ENCODE measurements at places on chromosomes 12 and 14.

DNA sequence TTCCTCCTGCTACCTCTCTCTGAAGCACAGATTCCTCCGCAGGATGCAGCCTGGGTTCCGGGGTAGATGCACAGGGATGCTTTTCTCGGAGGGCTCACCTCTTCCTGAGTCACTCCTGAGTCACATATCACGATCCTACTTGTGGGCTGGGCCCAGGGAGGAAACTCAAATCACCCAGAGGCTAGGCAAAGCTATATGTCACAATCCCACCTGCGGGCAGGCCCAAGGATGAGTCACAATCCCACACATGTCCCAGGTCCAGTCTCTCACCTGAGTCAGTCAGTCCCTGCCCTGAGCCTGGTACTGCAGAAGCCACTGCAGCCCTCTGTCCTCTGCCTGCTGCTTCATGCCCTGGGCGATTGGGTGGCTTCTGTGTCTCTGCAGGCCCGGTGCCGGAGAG, 149.0 kb upstream of the GSC start:
- no peak for DNase-seq

GRCh38 chr12:93706824-93707223, 29.6 kb downstream of the CRADD start:
- no peak for DNase-seq

DNA sequence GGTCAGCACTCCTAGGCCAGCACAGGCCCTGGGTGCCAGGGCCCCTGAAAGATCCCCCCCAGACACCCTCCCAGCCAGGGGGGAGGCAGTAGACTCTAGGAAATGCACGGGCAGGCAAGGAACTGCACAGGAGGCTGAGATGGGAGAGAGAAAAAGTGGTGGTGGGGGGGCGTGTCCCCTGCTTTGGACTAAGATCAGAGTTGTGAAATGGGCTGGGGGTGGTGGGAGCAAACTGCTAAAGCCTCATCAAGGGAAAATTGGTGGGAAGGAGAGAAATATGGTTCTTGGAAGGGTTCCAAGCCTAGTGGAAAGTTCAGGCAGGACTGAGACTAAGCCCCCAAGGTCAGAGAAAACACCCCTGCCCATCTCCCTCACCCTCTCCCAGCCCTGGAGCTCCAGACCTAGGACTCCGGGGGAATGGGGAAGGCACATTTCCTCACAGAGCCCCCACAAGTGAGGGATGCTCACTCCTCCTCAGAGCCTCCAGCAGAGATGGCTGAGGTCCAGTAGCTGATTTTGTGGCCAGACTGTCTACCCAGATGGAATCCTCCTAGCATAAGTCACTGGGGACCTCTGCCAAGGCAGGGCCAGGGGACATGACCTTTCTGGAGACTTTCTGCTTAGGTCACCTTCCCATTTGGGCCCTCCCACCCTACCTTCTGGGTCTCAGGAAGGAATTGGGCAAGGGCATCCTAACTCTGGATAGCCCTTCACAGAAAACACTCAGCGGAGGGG, 29.8 kb downstream of the FIGNL2 start:
- no peak for DNase-seq

GRCh38 chr14:73785834-73786635, 65.6 kb upstream of the PTGR2 start:
- peak; percentile 83 for DNase-seq

- DNase-seq: peak; percentile 57
Observed at GRCh38 chr12:62466018-62466593, 520 bp upstream of the MON2 start.

GRCh38 chr14:24113801-24114531, 611 bp upstream of the DCAF11 start:
- peak; percentile 90 for DNase-seq

DNA sequence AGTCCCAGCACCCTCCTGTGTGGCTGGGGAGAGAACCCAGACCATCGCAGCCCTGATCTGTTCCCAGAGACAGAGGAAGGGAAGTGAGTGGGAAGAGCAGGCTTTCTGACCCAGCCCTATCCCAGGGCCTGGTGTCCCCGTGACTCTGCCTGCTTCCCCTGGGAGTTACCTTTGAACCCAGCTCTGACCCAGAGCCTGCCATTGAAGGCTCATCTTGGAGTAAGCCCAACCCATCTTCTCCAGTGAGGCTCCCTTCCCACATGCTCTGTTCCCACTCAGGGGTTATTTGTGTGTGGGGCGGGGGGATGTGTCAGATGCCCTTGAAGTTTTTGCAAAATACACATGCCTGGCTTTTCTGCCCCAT, 6.0 kb downstream of the TMEM63C start:
- no peak for DNase-seq

- DNase-seq: peak; percentile 70
Observed at GRCh38 chr12:4268329-4269181, 5.0 kb upstream of the CCND2 start.

DNA sequence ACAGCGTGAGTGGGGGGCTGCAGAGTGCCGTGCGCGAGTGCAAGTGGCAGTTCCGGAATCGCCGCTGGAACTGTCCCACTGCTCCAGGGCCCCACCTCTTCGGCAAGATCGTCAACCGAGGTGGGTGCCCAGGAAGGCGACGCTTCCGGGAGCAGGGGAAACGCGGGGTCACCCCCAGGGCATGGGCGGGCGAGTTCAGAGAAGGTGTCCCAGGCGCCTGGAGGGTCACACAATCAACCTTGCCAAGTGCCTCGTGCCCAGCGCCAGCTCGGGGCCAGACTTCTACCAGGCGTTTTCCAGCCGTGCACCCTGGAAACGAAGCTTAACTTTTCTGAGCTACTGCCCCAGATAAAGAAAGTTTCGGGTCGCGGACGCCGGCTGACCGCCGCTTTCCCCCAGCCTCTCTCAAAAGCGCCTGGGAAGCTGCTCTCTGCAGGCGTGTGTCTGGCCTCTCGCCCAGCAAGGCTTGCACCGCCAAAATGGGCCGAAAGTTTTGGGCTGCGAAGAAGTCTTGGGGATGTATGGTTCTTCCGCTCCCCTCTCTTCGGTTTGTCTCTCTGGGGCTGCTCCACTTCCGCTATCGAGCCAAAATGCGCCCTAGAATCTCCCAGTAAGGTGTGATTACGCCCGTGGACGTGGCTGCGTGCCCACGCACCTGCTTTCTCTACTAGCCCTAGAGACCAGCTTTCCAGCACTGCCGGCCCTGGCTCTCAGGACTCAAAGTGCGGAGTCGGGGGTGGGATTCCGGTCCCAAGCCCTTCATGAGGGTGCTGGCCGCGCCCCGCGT, 1.7 kb downstream of the WNT1 start:
- DNase-seq: peak; percentile 71

- no peak for DNase-seq
Observed at GRCh38 chr14:21711360-21711961, 37.8 kb upstream of the OR4E1 start.

DNA sequence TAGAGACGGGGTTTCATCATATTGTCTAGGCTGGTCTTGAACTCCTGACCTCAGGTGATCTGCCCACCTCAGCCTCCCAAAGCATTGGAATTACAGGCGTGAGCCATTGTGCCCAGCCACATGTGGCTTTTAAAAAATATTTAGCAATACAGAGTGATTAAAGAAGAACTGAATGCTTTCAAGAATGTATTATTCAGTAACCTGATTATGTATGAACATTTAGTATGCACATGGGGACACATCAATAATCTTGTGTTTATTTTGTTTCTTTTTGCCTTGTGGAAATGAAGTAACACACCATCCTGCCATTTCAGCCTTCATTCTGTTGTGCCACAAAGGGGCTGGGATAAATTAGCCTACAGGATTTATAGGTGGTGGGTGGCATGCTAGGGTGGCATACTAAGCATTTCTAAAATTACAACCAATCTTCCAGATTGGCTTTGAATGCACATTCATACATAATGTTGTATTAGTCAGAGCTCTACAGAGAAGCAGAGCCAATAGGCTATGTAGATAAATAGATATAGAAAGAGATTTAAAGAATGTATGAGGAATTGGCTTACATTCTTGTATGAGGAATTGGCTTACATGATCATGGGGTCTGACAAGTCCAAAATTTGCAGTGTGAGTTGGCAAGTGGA, 25.5 kb upstream of the TXNRD1 start:
- no peak for DNase-seq

DNA sequence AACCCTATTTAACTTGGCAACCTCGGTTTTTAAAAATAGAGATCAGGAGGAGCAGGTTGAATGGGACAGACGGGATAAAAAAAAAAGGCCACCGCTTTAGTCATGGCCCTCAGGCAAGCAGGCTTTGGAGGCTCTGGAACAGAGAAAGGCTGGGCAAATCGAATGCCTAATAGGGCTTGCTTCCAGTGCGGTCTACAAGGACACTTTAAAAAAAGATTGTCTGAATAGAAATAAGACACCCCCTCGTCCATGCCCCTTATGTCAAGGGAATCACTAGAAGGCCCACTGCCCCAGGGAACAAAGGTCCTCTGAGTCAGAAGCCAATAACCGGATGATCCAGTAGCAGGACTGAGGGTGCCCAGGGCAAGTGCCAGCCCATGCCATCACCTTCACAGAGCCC, 265.8 kb downstream of the CPNE8 start:
- DNase-seq: no peak

DNA sequence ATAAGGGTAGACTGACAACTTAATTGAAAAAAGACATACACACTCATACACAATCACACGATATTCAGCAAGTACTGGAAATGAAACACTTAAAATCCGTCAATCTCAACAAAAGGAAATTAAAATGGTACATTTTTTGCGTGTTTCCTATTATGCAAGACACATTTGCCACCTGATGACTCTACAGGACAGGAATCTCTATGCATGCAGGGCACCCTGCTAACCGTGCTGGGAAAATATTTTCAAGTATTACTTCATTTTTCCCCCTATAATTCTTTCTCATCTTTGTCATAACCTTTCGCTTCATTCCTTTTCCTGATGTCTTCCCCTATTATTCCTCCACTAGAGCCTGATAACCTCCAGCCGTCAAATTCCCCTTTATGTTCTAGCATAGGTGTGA, 150.2 kb downstream of the TMEM132D start:
- DNase-seq: no peak

DNA sequence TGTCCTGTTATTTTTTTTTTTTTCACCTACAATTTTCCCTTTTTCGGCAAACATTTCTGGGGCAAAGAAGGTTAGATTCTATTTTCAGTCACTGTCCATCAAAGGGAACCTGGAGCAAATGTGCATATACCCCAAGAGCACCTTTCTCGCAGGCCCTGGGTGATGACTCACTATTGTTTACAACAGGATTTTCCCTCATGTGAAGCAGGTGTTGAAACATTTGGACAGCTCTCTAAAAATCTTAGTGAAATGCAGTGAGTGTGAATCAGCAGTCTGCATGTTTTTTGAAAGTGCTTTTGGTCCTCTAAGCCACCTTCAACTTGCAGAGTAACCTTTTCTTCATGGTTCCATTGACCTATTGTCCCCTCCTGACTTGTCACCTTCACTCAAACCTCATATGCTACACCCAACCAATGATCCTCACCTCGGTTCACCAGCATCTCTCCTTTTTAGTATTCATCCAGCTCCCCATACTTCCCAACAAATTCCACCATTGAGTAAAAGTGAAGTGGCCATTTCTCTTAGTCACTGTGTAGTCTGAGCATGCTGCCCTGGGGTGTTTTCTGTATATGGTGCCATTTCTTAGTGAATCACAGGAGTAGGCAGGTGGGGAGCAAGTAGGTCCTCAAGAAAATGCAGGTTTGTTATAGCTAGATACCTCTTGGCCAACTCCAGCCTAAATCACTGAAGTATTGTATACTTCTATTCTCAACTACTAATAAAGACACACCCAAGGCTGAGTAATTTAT, 260.2 kb downstream of the BMP4 start:
- DNase-seq: no peak

- peak; percentile 83 for DNase-seq
Observed at GRCh38 chr14:93977790-93978581, 1.6 kb upstream of the ASB2 start.

GRCh38 chr12:26760657-26761293, 72.2 kb downstream of the ITPR2 start:
- DNase-seq: no peak

GRCh38 chr14:67429510-67430205, 17.7 kb upstream of the PLEK2 start:
- DNase-seq: no peak

- DNase-seq: no peak
Observed at GRCh38 chr12:100567945-100568344, 5.5 kb upstream of the GAS2L3 start.

DNA sequence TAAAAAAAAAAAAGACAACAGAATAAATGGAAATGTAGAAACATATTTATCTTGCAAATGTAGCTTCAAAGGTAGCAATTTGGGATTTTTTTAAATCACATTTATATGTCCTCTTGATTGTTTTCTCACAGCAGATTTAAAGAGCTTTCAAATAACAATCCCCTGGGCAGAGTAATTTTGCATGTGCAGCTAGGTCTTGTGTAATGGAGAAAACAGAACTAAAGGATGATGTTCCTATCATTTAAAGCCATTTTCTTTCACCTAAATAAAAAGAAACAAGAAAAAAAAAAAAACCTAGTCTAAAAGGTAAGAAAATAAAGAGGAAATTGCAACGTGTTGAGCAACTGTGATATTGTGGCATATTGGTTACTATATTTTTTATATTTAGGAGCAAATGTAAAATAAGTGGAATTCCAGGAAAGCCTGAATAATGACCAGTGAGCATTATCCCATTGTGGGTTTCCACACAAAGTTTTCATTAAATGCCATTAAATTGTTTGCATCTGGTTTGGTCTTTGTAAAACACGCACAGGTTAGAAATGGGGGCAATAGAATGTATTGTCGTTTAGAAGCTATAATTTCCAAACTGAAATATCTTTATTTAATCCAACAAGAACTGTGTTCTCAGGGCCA, 215.6 kb downstream of the SLC6A15 start:
- no peak for DNase-seq

DNA sequence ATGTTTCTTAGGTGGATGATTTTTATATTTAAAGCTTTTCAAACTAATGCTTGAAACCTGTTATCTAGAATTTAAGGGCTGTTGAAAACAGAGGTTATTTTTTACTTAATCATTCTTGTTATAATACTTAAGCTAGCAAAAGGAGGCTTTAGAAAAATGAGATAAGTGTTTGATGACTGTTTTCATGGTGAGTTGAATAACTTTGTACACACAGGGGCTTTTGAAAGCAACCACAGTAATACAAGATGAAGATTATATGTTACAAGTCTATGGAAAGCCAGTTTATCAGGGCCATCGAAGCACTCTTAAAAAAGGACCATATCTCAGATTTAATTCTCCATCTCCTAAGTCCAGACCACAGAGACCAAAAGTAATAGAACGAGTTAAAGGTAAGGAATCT, 33.3 kb downstream of the KIAA0586 start:
- DNase-seq: no peak

DNA sequence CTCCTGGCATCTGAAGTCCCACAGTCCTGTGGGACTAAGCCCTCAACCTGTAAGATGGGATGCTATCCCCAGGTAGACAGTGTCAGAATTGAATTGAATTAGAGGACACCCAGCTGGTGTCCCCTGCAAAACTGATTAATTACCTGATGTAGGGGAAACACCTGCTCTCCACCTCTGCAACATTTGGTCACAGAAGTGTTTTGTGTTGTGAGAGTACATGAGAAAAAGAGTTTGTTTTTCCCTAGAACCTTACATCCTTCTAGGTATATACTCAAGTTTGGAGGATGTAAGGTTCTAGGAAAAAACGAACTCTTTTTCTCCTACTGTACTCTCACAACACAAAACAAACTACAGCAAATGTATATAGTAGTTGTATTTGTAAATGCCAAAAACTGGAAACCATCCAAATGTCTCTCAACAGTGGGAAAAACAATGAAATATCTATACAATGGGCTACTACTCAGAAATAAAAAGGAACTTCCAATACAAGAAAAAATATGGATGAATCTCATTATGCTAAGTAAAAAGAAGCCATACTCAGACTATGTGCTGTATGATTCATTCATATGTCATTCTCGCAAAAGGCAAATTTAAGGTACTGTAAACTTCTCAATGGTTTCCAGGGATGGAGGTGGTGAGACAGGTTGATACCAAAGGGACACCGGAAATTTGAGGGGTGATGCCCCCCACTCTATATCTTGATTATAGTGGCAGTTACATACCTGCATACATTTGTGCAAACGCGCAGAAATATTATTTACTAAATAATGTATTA, 160.7 kb downstream of the MED13L start:
- no peak for DNase-seq

Measured in activated CD8-positive, alpha-beta memory T cell treated with anti-CD3 and anti-CD28 coated beads, Interleukin-2, amount 50 U/mL, for 48 hours (primary cell).